ENCODE measurements at places on chromosomes 2 and 18. TPM values are rescaled to one million over a fixed set of nuclear protein-coding genes. Genes with fewer than 3 reads are reported as not detected.

The TPO gene
- total RNA-seq, result 0.23 TPM

The BCL11A gene
- total RNA-seq, result 71.5 TPM

The PAPOLG gene
- 50.3 TPM for total RNA-seq

The SERPINB2 gene
- 0.23 TPM for total RNA-seq

The TMEM198 gene
- 13.8 TPM for total RNA-seq

The STARD6 gene
- not detected for total RNA-seq

The FOXI3 gene
- total RNA-seq, result not detected

The MBD2 gene
- 28.1 TPM for total RNA-seq

The NYAP2 gene
- total RNA-seq, result 16.1 TPM

The AMER3 gene
- total RNA-seq, result 33.7 TPM

The RAD51AP2 gene
- 1.2 TPM for total RNA-seq
